ENCODE measurements at places on chromosomes 2 and 18. TPM values are rescaled to one million over a fixed set of nuclear protein-coding genes. Genes with fewer than 3 reads are reported as not detected.

The TEX44 gene
- not detected for total RNA-seq

The TPO gene
- total RNA-seq: 0.41 TPM

The ACVR1C gene
- total RNA-seq: 5.7 TPM

The CABLES1 gene
- 4.9 TPM for total RNA-seq

The POTEF gene
- not detected for total RNA-seq

The SERPINB12 gene
- total RNA-seq: not detected

The KCNK3 gene
- 4.1 TPM for total RNA-seq

The CD207 gene
- not detected for total RNA-seq

The EFHD1 gene
- total RNA-seq: 0.82 TPM

The DCDC2C gene
- 1.2 TPM for total RNA-seq

The MPV17 gene
- total RNA-seq: 41.6 TPM
